ENCODE measurements at places on chromosomes 6 and 20.
A peak's percentile ranks its signal among the peaks of the same experiment; 100 is the strongest.

GRCh38 chr6:70844301-70844700 lies 112.6 kb downstream of the B3GAT2 start:
- DNase-seq = no peak

- no peak for DNase-seq
These were observed 40.9 kb upstream of the CCN6 start for GRCh38 chr6:112013051-112013450.

GRCh38 chr6:157533048-157533871 lies 152.3 kb downstream of the ZDHHC14 start:
- no peak for DNase-seq

- DNase-seq = no peak
These were observed 717.4 kb upstream of the MANEA start for GRCh38 chr6:94859924-94860323.

DNA sequence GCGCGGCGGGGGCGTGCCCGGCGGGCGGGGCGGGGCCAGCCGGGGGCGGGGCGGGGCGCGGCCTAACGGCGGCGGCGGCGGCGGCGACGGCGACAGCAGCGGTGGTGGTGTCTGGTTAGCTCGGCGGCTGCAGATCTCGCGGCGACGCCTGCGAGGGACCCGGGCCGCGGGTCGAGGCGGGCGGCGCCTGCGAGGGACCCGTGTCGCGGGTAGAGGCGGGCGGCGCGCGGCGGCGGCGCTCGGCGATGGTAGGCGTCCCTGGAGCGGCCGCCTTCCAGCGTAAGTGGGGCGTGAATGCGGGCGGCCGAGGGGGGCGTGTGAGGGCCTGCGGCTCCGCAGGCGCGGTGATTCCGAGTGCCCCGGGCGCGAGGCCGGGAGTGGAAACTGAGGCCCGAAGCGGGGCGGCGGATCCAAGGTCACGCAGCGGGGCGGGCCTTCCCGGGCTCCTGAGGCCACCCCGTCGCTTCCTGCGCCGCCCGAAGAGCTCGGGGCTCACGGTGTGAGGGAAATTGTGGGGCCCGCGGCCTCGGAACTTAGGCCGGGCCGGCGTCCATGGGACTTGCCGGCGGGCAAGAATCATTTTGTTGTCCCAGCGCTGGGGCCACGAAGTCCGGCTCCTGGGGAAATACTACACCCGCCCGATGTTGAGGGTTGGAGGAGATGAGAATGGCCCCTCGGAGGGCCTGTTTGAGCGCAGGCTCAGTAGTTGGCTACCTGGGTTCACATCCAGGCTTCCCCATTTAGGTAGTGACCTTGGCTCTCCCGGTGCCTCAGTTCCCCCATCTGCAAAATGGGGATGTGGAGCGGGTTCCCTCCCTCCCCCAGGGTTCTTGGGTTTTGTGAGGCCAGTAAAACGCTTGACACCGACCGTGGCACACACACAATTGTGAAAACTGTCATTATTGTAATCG lies at the start of gene CBFA2T2:
Gene CBFA2T2, plus strand, starts transcription at position 74 of the 911 bp plus-strand sequence. Its CDS starts 172 bp downstream, at position 246.
- no peak for DNase-seq

DNA sequence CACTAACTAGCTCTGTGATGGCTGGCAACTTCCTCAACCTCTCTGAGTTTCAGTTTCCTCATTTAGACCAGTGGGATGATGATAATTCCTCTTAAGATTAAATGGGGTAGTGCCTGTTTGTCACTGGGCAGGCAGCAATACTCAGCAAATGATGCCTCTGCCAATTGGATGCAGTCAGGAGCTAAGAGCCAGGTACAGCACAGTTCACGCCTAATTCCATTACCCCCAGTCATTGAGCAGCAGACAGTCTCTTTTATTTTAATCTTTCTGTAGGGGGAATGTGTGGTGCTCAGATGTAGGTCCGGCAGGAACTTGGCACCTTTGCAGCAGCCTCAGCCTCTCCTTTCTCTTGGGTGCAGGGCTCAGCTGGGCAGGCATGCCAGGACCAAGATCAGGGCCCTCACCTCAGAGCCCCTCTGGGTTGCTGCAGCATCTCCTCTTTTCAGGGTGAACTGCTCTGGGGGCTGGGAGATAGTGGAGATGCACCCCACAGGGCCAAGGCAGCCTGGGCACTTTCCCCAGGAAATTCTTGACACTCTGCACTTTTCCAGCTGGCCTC lies 243.8 kb downstream of the LRFN2 start:
- DNase-seq = no peak

GRCh38 chr6:25124216-25124715 lies 154.9 kb upstream of the CARMIL1 start:
- no peak for DNase-seq

DNA sequence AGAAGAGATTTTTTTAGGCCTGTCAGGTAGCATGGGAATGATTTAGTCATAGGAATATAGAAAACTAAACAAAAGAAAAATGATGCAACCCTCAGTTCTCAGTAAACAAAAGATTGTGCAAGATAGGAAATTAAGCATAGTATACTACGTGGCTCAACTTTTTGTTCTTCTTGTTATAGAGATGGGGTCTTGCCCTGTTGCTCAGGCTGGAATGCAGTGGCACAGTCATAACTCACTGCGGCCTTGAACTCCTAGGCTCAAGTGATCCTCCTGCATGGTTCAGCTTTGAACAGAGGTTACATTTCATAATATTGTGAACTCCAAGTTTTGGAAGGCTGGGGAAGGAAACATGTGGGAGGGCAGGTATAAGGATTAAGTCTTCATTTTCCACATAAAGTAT lies 28.5 kb downstream of the SLX4IP start:
- no peak for DNase-seq

- no peak for DNase-seq
These were observed 139.6 kb upstream of the INSM1 start for GRCh38 chr20:20228351-20228750.

- no peak for DNase-seq
These were observed 78.9 kb upstream of the ISM1 start for GRCh38 chr20:13142143-13142542.

GRCh38 chr6:35497571-35498421 lies 917 bp upstream of the TEAD3 start:
- DNase-seq = peak; percentile 43

DNA sequence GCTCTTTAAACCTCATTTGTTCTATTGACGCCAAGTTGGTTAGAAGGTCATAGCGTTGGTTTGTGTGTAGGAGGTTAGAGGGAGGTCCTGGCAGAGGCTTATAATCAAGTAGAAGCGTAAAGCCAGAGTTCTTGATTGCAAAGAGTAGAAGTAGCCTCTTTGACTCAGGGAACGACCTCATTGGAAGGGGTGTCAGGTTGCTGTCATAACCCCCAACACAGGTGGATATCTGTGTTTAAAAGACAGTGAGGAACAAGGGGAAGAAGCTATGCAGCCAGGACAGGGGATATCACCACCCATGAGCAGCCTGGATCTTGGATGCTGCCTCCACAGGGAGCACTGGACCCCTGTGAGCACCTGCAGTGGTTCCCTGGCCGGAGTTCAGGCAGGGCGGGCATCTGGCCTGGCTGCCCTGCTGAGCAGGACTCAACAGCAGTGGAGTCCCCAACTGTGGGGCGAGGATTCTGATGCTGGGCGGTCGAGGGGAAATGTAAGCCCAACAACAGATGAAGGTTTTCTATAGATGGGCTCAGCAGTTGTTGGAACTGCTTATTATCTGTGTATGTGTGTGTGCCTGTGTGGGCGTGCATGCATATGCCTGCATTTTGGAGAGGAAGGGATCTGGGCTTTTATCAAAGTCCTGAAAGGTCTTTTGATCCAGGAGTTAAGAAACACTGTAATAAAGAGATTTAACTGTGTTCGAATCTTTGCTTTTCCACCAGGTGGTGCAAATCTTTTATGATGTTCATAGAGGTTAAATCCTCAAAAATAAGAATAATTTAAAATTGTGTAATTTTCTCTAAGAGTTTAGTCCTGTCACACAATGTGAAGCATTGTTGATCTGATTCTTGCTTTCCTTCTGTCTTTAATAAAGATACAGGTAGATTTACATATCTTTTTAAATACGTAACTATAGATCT lies 27.7 kb downstream of the HIVEP1 start:
- no peak for DNase-seq

GRCh38 chr6:50091641-50092040 lies 41.9 kb upstream of the DEFB112 start:
- DNase-seq = no peak

GRCh38 chr6:29388533-29388932 lies 6.9 kb upstream of the OR12D2 start:
- no peak for DNase-seq

GRCh38 chr6:25057111-25057905 lies 121.5 kb upstream of the RIPOR2 start:
- no peak for DNase-seq

GRCh38 chr6:36504982-36505381 lies 42.3 kb downstream of the STK38 start:
- no peak for DNase-seq

DNA sequence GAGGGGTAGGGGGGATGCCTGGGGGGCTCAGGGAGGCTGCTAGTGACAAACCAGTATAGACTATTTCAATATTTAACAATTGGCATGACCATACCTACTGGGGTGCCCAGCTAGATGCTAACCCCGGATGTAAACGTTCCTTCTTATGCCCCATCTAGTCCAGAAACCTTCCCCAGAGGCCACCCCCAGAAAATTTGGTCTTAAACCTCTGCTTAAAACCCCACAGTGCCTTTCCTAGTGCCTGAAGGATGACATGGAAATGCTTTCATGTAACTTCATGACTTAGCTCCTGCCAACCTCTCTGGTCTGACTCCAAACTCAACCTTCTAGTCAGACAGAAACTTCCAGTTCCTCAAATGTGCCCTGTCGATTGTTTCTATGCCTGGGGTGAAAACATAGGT lies 52.0 kb downstream of the JPH2 start:
- DNase-seq = no peak

DNA sequence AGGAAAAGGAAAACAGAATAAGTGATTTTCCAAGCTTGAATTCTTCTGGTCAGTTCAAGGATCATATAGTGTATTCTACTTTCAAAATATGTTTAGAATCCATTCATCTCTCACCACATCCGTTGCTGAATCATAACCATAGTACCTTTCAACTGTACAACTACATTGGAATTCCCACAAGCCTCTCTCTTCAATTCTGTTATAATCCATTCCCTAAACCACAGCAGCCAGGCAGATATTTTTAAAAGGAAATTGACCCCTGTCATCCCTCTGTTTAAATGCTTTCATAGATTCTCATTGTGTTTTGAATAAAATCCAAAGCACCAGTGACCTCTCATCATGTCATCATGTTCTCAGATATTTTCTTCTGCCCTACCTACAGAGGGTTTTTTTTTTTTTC lies 412.7 kb downstream of the GRIK2 start:
- DNase-seq = no peak

- DNase-seq = no peak
These were observed 187.6 kb downstream of the EPM2A start for GRCh38 chr6:145547594-145548335.

DNA sequence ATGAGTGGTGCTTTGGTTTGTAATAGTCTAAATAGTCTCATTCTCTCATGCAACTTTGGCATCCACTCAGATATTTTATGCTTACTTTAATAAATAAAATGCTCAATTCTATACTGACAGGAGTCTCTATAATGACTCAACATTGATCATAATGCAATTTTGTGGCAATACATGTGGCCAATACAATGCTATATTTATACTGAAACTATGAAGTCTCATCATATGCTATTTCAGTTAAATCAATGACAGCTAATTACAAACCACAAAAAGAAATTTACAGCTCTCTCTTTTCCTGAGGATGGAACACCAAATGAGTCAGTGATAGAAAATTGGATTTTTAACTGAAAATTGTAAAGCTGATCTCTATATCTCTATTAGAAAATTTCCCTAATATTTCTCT lies 77.1 kb downstream of the WASF1 start:
- DNase-seq = no peak

- no peak for DNase-seq
These were observed at the start of gene PRICKLE4 for GRCh38 chr6:41780551-41781365. TSS of gene PRICKLE4 (plus strand) at chr6:41780782. CDS start at chr6:41783474, 2,692 bp downstream.

GRCh38 chr6:148934539-148934938 lies 187.7 kb downstream of the UST start:
- DNase-seq = no peak

- no peak for DNase-seq
These were observed 95.1 kb downstream of the LIN28B start for GRCh38 chr6:105051941-105052471.

DNA sequence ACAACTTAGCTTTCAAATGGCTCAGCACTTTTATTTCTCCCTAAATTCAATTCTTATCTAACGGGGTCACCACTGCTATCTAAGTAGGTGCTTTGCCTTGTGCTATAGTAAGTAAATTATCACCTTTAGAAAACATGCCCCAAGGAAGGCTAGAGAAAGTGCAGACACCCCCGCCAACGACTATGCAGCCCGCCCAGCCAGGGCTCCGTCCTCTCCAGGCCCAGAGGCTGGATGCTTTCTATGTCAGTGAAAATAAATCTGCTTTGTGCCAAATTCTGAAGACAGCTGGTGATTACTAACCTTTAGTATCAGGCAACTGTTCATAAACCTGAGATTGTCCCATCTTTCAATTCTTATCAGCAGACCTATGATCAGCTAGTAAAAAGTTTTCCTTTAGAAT lies 14.3 kb downstream of the KIAA0319 start:
- DNase-seq = no peak

GRCh38 chr6:70627500-70628254 lies 40.0 kb upstream of the SMAP1 start:
- no peak for DNase-seq

GRCh38 chr6:4936681-4937041 lies 67.2 kb downstream of the RPP40 start:
- DNase-seq = peak; percentile 34

- DNase-seq = no peak
These were observed 27.4 kb downstream of the GLP1R start for GRCh38 chr6:39075807-39076622.

Measured in CD4-positive, alpha-beta T cell treated with Interleukin-4 for 1 hour (primary cell).